ENCODE measurements at places on chromosomes 16 and 17.

- no peak for DNase-seq
These were observed 13.5 kb downstream of the NMRAL1 start for GRCh38 chr16:4460936-4461249.

GRCh38 chr17:62648956-62649294, 21.5 kb downstream of the MRC2 start:
- DNase-seq, result no peak

GRCh38 chr17:61583242-61583641, 7.8 kb downstream of the NACA2 start:
- DNase-seq, result no peak

GRCh38 chr16:75997606-75998005, 271.3 kb upstream of the CPHXL start:
- DNase-seq, result no peak

DNA sequence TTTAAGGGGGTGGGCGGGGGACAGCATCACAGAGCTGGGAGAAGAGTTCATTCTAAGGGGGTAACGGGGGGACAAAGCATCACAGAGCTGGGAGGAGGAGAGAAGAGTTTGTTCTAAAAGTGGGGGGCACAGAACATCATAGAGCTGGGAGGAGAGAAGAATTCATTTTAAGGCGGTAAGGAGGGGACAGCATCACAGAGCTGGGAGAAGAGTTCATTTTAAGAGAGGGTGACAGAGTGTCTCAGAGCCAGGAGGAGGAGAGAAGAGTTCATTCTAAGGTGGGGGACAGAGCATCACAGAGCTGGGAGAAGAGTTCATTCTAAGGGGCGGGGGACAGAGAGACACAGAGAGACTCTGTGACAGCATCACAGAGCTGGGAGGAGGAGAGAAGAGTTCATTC, 27.8 kb downstream of the ENDOV start:
- DNase-seq, result no peak

DNA sequence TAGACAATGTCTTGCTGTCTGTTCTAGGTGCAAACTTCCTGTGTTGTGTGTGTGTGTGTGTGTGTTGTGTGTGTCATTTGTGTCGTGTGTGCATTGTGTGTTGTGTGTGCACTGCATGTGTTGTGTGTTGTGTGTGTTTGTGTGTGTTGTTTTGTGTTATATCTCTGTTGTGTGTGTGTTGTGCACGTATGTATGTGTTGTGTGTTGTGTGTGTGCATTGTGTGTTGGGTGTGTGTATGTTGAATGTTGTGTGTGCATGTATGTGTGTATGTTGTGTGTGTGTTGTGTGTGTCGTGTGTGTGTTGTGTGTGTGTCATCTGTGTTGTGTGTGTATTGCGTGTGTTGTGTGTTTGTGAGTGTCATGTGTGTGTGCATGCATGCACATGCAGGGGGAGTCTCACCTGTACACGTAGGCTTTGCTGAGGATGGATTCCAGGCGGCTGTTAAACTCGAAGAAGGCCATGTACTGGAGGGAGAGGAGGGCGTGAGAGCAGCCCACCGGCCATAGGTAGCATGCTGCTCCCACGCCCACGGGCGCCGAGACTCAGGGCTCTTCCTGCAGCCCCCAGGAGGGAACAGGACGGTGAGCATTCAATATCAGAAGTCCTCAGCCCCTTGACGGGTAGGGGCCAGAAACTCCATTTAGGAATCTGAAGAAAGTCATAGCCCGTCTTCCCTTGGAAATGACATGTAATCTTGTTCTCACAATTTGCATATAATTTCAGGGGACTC, 58.2 kb downstream of the CNGB1 start:
- DNase-seq, result no peak

DNA sequence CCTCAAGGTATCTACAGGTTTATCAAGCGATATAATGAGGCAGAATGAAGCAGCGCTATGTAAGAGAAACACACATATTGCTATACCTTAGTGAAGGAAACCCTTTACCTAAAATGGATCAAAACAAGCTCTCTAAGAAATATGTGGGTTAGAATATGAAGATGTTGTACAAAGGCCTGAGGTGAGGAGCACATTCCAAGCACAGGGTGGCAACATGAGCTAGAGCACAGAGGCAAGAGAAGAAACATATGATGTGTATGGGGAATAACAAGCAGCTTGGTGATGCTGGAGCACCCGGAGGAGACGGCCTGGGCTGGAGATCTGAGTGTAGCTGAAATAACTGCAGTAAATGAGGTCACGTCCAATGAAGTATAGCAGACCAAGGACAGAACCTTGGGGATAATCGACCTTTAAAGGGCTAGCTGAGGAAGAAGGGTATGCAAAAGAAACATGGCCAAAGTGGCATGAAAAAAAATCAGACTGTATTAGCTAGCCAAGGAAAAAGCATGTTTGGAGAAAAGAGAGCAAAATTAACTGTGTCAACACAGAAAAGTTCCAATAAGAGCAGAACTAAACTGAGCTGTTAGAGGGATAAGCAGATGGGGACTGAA, 44.0 kb downstream of the MARVELD3 start:
- DNase-seq, result no peak

DNA sequence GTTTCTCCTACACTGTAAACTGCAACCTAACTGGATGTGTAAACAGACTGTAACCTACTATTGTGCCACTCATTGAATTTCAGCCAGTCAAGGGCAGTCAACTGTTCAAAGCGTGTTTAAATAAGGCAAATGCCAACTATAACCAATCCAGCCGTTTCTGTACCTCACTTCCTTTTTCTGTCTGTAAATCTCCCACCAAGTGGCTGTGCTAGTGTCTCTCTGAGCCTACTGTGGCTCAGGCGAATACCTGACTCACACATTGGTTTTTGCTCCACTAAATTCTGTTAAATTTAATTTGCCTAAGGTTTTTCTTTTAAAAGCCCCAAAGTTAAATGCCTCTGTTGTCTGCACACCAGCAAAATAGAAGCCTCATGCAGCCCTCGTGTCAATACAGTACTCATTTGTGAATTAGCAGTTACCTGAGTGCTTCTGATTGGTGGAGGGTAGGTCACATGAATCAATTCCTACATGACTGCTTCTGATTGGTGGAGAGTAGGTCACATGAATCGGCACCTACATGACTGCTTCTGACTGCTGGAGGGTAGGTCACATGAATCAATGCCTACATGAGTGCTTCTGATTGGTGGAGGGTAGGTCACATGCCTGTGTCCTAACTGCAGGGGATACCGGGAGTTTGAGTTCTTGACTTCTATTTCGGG, 31.1 kb upstream of the CCR7 start:
- DNase-seq, result no peak

GRCh38 chr17:75087558-75088453, at the start of gene SLC16A5:
SLC16A5 (plus strand) TSS chr17:75087954; CDS start chr17:75093637, 5,683 bp downstream.
- no peak for DNase-seq

GRCh38 chr16:19691161-19691711, 26.8 kb downstream of the KNOP1 start:
- DNase-seq, result no peak

DNA sequence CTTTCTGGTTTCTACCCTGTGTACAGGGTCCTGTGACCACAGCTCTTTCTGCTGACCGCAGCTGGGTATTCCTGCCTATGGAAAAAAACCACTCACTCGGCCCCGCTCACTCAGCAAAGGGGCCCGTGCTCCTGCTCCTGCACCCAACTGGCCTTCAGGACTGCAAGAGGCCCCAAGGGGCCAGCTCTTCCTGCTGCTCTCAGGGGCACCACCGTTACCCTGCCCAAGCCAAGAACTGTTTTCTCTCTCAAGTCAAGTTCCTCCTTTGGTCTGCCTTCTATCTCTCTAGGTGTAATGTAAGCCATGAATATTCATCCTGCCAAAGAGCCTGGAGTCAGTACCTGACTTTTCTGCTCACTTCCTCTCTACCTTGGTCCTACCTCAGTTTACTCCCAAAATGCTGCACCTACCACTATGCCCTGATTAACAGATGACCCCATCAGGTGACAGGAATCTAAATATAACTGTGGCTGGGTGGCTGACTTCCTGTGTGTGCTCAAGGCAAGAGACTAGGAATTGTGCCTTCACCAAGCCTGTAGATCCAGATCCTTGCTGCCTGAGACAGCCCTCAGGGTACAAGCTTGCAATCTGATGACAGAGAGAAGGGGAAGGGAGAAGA, 20.4 kb upstream of the SCIMP start:
- no peak for DNase-seq

DNA sequence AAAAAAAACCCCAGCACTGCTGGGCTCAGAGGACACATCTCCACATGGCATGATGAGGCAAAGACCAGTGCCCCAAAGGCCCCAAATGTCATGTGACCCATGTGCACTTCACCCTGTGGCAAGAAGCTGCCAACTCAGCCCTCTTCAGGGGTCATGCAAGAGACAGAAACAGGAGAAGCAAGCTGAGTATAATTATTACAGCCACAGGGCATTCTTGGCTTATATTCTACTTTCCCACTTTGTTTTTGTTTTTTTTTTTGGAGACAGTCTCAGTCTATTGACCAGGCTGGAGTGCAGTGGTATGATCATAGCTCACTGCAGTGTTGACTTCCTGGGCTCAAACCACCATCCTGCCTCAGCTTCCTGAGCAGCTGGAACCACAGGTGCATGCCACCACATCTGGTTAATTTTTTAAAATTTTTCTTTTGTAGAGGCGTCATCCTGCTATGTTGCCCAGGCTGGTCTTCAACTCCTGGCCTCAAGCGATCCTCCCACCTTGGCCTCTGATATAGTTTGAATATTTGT, 32.7 kb upstream of the LITAF start:
- DNase-seq, result no peak

GRCh38 chr17:32859857-32860525, 16.9 kb downstream of the MYO1D start:
- peak; percentile 60 for DNase-seq

GRCh38 chr16:49649013-49649765, 206.7 kb downstream of the ZNF423 start:
- DNase-seq, result no peak

GRCh38 chr16:28003021-28003865, 60.3 kb downstream of the GSG1L start:
- no peak for DNase-seq

DNA sequence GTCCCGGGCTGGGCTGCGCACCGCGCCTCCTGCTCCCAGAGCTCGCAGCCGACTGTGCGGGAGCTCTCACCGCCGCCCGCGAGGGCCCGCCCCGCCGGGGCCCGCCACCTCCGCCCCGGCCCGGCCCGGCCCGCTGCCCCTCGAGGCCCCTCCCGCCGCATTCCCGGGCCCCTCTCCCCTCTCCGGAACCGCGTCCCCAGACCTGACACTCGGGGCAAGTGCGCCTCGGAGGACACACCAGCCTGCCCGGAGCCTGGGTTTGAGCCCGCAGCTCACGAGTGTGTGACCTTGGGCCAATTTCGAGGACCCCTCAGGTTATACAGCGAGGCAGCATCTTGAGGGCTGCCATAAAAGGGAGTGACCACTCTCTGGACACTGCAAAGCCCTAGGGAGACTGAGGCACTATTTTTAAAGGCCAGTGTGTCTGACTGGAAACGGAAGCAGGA, 2.0 kb upstream of the GRIN2C start:
- DNase-seq, result no peak

GRCh38 chr17:43952351-43952723, 1.4 kb downstream of the PYY start:
- no peak for DNase-seq

DNA sequence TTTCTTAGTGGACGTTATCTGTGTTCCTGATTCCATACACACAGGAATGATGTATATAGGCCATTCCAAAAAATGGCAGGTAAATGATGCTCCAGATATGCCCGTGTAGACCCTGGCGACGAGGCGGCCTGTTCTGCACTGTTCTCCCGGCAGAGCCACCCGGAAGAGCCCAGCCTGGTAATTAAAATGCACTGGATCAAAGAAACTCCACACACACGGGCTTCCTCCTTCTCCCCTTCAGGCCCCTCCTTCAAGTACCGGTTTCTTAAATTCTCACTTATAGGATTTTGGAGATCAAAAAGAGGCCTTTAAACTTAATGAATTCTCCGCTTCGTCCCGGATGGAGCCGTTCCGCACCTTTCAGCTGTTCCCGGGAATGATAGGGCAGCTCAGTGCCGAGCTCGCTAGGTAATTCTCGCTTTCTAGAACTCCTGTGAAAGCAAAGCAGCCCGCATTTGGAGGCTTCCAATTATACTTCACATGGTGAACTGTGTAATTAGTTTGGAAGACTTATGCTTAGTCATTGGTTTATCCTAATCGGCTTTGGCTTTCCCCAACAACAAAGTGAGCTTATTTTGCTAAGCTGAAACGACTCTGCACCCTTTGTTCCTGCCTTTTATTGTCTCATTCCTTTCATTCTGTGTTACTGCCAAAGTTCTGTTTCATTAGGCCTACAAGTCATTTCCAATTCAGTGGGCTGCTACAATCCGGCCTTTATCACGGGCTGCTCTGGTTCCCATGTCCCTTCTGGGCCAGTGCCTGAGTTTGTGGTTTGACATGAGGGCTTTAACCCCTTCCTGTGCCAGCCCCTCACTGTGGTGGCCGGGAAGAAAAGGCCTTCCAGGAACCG, 150.0 kb downstream of the MSI2 start:
- no peak for DNase-seq

- DNase-seq, result no peak
These were observed 470 bp downstream of the TRPV3 start for GRCh38 chr17:3556916-3557767.

DNA sequence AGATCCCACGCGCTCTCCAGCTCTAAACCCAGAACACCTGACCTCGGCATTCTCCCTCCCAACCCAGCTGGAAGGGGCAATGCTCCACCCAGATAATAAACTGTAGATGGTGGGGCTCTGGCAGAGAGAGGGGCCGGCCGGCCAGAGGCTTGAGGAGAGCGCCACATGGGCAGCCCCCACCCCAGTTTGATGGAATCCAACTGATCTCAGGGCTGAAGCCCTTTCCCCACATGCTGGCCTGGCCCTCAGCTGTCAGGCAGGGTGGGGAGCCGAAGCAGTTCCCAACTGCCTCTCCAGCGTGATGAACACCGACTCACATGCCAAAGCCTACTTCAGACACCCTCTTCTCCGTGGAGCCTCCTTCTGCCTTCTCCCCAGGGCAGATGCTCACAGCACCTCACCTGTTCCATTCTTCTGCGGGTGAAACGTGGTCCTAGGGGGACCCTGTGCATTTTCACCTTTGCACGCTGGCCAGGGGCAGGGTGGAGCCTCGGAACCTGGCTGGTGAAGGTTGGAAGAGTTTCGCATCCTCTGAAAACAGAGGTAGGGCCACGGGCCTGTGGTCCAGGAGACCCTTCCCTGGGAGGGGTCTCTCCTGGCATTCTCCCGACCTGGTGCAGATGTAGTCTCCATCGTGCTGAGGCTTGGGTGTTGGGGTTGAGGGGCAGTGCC, 65.7 kb upstream of the ZNF469 start:
- no peak for DNase-seq

DNA sequence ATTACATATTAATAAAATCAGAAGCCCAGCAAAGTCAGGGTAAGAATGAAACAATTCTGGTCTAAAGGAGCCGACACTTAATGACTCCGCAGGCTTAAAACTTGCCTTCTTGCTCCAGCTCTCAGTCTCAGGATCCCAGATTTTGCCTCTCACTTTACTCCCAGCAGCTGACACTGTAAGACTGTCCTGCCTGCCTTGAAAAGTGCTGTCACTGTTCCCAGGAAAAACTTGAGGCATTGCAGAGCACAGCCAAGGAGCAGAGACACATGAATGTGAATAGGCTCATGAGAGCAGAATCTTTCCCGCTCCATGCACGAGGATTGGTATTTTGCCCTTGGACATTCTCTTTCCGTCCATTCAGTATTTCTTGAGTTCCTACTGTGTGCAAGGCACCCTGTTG, 457.6 kb upstream of the ZFHX3 start:
- DNase-seq, result no peak

Data from T-helper 2 cell (primary cell).